Body of pancreas (tissue), 4 donors: ENCODE measurements at places on chromosomes 11 and 22. TPM values are rescaled to one million over a fixed set of nuclear protein-coding genes. Genes with fewer than 3 reads are reported as not detected.

The OR52I1 gene
- total RNA-seq, result not detected

The OR51E1 gene
- total RNA-seq, result not detected

DNA sequence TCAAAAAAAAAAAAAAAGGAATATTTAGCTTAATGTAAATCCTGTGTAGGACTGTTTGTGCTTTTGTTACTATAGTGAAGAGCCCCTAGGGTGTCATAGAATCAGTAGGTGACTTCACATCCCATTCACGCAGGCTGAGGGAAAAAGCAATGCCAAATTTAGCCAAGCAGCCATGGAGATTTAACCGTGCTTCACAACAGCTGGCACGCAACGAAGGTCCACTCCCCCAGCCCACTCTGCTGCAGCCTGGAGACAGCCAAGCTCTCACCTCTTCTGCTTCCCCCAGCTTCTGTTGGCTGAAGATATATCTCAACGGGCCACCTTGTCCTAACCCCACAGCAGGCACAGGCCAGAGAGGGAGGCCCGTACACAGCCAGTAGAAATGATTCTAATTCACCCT is 78.8 kb upstream of the BID start:
- peak; percentile 39 for DNase-seq

- no peak for DNase-seq
These were observed 71.4 kb downstream of the SLC1A2 start for GRCh38 chr11:35347921-35348331.

DNA sequence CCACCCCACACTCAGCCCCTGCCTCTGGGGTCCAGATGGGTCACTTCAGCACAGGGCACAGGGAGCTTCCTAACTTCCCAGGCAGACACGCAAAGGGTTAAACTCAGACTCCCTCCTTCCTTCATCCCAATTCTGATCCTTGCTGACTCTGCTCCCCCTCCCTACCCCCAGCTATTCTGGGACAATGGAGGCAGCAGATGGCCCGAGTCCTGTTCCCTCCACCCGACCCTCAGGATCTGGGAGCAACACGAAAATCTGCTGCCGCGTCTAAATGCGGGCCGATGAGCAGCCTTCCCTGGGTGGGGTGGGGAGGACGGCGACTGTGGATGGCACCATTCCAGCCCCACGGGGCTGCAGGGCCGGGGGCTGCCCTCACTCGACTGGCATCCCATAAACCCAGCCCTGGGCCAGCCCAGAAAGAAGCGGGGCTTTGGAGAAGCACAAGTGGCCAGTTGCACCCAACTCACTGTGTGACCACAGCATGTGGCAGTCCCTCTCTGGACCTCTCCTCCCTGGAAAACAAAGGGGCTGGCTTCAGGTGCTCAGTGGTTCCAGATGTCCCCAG is 18.7 kb downstream of the MFNG start:
- no peak for DNase-seq

DNA sequence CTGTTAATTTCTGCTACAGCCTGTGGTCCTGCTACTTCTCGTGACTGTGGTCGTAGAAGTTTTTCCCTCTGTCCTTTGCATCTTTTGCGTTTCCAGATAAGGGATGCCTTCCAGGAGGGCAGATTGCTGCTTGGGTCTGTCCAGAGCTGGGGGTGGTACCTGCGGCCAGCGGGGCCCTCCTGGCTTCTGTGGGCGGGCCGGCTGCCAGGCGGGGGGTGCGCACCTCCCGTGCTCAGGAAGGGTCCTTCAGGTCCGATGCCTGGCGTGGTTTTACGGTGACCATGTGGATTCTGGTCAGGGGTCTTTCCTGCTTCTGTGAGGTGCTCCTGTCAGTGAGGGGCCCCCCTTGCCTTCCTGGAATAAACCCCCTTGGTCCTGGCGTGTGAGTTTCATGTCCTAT is 84.8 kb downstream of the KCNQ1 start:
- DNase-seq, result peak; percentile 10
